ENCODE measurements at places on chromosomes 7 and 10.

- DNase-seq, result no peak
These were observed 350.1 kb upstream of the POM121L12 start for GRCh38 chr7:52685333-52685732.

DNA sequence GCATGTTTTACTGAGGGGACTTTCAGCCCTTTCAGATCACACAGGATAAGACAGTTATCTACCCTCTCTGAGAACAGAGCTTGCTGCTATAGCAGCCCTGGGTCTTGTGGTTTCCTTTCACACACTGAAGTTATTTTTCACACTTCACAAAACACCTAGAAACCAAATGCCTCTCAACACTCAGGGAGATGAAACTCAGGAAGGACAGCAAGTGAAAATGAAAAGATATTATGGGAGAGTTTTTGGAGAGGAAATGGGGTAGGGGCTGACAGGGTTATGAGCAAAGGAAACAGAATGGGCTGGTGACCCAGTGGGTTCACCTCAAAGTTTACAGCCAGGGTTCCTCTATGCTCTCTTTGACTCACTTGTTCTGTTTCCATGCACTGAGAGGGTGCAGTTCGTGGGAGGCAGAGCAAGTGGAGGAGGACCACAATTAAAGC lies 17.0 kb upstream of the GIMAP2 start:
- DNase-seq, result peak; percentile 32

DNA sequence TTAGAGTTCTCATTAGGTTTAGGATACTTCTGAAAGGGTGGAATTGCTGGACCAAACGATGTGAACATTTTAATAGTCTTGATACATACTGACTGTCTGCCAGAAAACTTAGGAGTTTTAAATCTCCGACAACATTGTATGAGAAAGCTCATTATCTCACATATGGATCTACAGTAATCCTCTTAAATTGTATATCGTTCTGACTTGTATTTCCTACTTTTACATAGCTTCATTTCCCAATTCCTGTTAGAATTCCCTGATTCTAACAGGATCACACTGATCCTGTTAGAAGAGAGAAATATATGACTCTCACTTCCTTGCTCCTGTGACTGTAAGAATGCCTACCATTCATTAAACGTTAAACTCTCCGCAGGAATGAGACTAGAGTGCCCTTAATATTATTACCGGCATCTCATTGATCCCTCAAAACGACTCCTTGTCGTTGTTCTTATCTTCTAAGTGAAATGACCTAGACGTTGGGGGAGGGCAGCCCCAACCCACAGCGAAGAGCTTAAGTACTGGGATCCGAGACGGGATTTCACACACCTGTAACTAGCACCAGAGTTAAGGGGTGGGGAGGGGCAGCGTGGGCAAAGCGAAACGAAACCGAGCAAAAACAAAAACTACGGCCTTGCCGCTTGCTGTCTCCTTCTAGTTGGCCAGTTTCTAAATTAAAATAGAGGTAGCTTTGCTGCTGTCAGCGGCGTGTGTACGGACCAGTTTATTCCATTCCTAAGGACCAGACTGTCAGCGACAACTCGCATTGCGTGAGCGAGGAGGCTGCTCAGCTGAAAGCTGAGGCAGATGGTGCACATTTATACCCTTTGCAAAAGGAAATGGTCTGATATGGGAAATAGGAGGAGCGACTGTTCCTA lies 678 bp upstream of the TMEM106B start:
- DNase-seq, result no peak

DNA sequence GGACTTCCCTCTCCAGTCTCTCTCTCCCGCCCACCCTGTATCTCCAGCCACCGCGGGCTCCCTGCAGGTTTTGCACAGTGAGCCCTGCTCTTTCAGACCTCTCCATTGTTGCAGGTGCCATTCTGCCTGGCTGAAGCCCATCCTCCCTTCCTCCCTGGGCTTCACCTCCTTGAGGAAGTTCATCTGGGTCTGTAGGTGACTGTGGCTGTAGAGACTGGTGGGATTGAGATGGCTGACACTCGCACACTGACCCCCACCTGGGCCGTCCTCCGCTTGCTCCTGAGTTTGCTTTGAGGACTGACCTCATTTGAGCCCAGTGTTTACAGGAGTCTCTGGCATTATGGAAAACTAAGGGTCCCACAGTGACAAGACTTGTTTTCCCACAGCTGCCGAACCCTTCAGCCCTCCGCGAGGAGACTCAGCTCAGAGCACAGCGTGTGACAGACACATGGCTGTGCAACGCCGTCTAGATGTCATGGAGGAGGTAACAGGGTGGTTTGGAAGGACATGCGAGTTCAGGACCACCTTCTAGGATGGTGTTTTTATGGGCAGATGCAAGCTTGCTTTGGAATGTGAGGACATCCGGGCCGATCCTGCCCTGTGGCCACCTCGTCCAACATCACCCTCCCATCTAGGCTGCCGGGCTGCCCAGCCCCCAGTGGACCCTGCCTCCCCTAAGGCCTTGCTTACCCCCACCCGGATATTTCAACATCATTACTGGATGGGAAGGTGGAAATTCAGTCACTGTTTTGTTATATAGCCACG lies 9.3 kb downstream of the PLAC9 start:
- DNase-seq, result no peak

DNA sequence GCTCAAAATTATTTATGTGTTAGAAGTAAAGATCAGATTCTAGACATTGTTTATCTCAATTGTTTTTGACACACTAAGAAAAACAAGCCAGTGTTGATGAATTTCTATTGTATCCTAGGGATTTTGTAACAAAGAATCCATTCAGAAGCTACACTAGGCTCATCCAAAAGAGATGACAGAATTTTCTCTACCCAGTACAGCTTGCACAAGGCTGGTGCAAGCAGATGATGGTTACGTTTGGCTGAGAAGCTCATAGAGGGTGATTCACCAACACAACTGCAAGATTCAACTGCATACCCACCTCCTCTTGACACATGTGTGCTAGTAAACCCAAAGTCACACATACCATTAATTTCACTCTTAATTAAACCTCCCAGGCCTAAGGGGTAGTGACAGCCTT lies 20.8 kb downstream of the GRM3 start:
- no peak for DNase-seq

DNA sequence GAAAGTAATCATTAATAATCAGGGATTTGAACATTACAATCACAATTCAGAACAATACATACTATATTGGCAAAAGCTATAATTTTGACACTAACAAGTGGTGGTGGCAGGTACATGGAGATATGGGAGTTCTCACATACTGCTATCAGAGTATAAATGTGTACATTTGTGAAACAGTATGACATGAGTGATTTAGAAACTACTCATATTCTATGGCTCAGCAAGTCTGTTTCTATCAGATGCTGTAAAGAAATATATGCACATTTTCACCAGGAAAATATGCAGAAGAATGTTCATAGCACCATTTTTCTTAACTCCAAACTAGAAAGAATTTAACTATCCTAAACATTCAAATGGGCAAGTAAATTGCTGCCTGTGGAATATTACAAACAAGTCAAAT lies 620.0 kb downstream of the SH2D4B start:
- DNase-seq, result no peak

DNA sequence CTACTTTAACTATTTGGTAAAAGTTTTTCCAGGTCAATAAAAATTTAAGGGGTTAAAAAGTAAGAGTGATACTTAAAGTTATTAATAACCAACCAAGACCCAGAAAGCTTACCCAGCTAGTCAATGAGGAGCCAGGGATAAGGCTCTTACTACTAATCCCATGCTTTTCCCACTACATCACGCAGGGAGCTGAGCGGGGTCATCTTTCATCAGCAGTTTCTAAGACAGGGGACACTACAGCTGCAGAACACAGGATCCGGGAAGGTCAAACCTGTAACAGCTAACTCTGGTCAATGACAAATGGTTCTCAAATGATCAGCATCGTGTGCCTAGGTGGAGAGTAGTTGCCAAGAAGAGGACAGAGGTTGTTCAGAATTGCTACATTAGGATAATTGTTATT lies 65.1 kb downstream of the RSU1 start:
- no peak for DNase-seq

DNA sequence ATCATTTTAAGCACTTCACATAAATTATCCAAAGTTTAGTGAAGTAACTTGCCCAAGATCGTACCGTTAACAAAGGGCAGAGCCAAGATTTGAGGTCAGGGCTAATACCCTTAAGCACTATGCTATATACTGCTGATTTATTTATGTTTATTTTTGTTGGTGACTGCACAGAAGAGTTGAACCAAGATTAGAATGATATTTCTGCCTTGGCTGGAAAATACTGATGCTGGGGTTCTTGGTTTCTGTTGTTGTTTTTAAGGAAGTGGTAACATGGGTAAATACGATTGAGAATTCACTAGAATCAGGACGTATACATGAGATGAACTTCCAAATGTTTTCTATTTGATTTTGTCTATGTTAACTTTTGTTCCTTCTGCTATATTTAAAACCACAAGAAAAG lies 9.3 kb downstream of the ADD3 start:
- no peak for DNase-seq

- DNase-seq, result peak; percentile 15
These were observed 35.4 kb upstream of the KNDC1 start for GRCh38 chr10:133124357-133125211.

DNA sequence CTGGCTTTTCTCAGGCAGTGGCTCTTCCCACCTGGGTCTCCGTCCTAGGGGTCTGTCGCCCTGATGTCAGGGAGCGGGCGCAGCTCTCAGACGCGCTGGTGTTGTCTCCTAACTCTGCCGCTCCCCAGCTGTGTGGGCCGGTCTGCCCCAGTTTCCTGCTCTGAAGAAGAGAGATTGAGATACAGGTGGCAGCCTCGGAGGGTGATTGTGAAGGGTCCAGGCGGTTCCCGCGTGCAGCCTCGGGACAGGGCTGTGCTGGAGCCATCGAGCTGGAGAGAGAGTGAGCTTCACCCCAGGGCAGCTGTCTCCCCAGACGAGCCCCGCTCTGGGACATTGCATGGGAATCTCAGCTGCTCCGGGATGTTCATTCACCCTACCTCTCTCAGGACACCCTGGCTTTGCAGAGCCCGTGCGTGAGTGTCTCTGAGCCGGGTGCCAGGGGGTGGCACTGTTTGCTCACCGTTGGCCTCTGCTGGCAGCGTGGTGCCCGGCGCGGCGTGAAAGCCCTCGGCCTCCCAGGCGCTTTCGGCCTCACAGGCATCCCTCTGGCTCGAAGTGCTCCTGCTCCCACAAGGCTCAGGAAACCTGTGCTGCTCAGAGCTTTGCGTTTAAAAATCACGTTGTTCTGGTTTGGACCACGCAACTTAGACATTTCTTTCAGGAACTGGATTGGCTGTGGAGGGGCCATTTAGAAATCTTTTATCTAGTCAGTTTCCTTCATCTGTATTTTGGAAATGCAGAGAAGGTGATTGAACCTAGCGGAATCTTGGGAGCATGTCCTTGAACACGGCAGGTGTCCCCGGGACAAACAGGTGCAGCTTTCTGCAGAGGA lies 33.8 kb upstream of the ZFAND2A start:
- peak; percentile 21 for DNase-seq

DNA sequence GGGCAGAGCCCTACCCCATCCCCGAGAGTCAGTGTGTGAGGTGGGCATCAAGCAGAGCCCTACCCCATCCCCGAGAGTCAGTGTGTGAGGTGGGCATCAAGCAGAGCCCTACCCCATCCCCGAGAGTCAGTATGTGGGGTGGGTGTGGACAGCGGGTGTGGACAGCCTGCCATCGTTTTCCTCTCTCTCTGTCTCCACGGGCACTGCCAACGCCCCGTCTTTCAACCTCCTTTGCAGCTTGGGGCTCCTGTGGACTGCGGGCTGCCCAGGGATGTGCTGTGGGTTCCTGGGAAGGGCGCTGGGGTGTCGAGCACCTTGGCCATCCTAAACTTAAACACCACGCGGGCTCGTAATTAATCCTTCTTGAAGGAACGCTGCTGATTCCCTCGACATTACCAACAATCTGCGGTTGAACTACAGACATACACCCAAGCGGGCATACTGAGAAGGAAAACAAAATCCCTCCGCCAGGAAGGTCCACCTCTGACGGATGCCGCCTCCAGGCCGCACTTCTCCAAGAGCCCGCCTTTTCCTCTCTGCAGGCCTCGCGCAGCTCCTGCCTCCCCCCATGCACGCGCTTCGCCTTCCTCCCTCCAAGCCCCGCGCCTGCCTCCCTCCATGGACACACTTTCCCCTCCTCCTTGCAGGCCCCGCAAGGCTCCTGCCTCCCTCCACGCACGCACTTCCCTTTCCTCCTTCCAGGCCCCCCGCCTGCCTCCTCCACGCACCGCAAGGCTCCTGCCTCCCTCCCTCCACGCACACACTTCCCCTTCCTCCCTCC lies 65.1 kb downstream of the ADARB2 start:
- DNase-seq, result no peak

DNA sequence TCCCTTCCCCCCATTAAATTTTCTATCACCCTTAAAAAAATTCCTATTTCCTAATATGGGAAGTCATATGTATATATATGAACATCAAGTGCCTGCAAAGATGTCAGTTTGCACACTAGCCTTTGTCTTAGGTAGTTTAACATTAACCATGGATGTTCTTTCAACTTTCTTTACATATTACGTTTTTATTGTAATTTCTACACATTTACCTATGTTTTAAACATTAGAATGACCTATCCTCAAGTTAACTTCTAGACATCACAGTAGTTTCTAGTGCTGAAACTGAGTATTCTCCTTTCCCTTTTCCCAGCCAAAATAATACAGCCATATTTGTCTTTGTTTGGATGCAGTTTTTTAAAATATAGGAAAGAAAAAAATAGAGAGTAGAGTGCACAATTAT lies 5.8 kb downstream of the DLX6 start:
- DNase-seq, result no peak

GRCh38 chr10:93026072-93026471 lies 34.5 kb upstream of the CYP26C1 start:
- no peak for DNase-seq

DNA sequence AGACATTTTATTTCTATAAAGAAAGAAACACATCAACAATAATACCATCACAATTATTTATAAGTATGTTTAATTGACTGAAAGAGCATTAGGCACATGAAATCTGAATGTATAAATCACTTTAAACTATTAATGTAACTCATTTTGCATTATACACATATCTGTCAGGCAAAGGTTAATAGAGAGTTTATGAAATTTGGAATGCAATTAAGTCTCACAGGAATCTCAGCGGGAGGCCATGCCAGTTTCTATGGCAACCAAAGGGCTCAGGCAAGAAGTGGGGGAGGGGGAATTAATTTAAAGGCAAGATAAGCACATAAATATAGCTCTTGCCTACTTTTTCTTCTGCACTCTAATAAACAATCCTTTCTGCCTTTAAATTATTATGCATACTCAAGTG lies 152.6 kb downstream of the SLC16A9 start:
- DNase-seq, result no peak
